Activated CD8-positive, alpha-beta memory T cell treated with anti-CD3 and anti-CD28 coated beads for 4 hours (primary cell): ENCODE measurements at places on chromosomes 7 and 10.

- no peak for DNase-seq
Observed at GRCh38 chr7:134809616-134810015, 30.2 kb downstream of the CALD1 start.

- no peak for DNase-seq
Observed at GRCh38 chr7:88344956-88345832, 38.5 kb upstream of the STEAP4 start.

GRCh38 chr7:139294241-139294640 lies 46.9 kb upstream of the FMC1 start:
- DNase-seq, result no peak

DNA sequence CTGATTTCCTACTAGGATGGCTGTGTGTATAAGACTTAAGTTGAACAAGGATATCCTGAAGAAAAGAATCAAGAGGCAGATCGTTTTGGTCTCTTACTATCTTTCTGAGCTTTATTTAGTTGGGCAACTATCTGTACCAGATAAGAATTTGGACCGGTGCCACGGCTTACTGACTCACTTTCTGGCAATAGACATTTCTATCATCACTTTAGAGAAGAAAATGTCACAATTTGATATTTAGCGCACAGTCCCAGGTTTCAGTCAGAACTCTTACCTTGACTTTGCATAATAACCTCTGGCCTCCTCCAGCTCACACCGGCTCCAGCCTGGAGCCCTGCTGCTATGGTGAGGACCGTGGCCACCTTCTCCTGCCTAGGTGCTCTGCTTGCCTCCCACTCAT lies 218.2 kb upstream of the MDFIC start:
- DNase-seq, result no peak

DNA sequence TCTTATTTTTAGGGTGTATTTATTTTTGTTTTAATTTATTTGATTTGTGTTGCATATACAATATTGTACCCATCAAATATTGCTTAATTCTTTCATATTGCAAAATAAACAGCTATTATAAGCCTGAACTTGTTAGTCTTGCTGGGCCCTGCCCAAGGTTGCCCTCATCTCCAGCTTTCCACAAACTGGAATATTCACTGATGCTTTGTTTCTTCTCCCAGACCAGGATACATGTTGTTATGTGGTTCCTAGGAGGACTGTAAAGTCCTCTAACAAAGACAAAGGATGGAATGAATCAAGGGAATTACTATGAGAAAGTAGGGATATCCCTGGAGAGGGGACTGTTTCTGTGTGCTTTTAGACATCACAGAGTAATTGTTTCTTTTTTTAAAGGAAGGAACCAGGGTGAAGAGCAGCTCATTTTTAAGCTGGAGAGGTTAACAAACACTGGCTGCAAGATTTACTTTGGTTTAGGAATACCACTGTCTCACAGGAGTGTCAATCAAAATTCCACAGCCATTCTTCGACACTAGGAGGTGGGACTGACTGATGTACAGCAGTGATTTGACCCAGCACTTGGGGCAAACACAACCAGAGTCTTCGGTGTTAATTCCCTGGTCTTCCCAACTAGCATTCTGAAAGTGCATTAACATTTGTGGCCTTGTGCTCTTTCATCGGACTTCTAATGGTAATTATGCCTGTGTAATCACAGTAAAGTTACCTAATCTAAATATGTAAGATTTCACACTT lies 14.8 kb upstream of the CD36 start:
- DNase-seq, result no peak

DNA sequence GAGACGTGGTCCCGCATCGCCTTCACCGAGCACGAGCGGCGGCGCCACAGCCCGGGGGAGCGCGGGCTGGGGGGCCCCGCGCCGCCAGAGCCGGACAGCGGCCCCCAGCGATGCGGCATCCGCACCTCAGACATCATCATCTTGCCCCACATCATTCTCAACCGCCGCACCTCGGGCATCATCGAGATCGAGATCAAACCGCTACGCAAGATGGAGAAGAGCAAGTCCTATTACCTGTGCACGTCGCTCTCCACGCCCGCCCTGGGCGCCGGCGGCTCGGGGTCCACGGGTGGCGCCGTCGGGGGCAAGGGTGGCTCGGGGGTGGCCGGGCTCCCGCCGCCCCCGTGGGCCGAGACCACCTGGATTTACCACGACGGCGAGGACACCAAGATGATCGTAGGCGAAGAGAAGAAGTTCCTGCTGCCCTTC lies 737 bp downstream of the CNNM2 start:
- no peak for DNase-seq

GRCh38 chr7:153413540-153414287 lies 638.5 kb upstream of the DPP6 start:
- no peak for DNase-seq

GRCh38 chr7:157299613-157300368 lies 37.0 kb upstream of the DNAJB6 start:
- no peak for DNase-seq

DNA sequence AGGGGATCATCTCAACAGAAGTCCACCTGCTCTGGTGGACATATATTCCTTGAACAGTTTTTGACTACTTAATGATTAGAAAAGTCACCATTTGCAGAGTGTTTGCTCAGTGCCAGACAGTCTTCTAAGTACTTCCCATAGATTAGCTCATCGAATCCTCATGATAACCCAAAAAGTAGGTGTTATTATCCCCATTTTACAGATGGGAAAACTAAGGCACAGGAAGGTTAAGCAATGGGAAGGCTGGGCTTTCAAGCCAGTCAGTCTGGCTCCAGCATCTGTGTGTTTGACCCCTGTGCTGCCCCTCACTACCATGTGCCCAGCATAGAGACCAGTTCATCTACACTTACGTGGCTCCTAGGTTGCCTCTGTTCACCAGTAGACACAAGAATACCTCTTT lies 15.9 kb downstream of the CDHR3 start:
- no peak for DNase-seq

DNA sequence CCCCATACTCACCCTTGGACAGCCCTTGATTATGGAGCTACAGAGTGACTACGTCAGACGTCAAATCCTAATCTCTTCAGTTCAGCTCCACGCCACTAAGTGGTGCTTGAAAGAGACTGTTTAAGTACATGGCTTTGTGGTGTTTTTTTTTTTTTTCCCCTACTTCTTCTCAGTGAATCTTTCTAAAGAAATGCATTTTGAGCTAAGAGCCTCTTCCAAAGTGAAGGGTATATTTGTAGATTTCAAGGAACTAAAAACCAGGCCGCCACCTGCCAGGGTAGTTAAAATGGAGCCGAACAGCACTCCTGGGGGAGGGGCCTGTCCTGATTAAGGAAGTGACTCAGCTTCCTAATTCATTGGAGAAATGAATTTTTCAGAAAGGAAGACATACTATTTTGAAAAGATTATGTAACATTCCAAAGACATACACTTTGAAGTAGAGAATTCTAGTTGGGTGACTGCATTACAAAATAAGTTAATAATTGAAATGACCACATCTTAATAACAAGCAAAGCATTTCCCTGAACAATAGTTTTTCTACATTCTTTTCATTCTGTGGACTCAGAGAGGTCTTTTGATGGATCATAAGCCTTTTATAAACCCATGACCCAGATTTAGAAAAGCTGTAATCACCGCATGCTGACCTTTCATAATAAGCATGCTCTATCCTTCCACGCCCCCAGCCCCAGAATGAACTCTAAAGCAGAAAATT lies 20.6 kb upstream of the VPS41 start:
- no peak for DNase-seq

DNA sequence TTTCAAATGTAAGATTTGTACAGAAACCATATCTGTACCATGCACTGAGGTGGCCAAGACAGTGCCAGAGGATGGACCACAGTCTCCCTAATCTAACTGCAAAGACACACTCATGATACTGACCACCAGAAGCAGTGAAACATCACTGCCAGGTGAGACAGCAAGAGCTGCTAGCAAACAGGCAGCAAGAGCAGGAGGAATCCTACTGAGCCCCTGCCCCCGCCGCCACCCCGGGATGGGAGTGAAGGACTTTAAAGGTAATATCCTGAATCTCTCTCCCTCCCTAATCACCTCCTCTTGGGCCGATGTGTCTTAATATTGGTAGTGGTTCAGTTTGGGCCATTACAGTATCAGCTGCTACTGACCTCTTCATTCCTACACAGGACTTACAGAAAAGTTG lies 144.3 kb downstream of the XPNPEP1 start:
- no peak for DNase-seq

DNA sequence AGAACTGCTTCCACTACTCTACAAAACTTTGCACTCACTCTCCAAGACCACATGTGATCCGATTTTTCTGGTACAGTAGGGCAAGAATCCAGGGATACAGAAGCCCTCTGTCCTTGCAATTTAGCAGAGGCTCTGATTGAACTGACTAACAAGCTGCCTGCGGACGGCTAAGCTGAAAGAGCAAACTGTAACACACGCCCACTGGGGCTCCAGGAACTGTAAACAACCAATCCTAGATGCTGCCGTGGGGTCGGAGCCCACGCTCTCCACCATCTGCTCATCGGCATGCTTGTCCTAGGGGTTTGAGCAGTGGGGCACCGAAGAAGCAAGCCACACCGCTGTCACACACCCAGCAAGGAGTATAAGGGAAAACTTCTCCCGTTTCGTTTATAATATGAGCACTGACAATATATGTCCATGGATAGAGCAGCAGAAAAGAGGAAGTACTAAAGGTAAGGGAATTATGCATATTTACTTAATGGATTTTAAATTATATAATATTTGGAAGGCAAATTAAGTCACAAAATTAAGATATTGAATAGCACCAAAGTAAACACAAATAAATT lies 634.4 kb upstream of the POT1 start:
- no peak for DNase-seq

GRCh38 chr10:59754951-59755350 lies 1.7 kb upstream of the MRLN start:
- no peak for DNase-seq

GRCh38 chr7:108291791-108292440 lies 161.8 kb upstream of the LAMB4 start:
- no peak for DNase-seq

DNA sequence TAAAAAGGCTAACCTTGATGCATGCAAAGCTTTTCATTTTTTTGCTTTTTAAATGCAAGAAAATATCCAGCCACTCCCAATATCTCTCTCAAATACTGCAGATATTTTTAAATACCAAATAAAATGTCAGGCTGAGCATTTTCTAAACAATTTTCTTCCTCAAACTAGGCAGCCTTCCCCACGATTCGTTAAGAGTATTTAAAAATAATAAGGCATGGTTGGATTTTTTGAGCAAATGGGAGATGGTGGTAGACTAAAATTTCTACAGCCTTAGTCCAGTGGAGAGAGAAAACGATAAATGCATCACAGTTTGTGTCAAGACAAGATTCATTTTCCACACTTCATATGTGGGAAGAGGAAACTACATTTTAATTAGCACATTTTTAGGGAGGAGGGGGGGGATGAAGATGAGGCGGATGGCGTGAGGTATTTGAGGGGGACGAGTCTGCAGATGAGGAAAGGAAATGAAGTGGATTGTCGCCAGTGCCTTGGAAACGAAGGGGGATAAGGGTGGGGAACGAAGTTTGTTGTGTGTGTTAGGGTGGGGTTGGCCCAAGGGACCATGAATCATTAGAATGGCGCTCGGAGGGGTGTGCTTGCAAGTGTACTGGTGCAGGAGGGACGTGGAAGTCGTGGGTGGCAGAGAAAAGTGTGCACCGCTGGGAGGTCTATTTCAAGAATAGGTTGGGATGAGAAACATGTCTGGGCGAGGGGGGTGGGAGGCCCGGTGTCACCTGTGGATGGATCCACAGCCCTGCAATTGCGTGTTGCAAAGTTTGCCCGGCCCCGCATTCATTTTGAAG lies 1.2 kb upstream of the ADD3 start:
- DNase-seq, result no peak

DNA sequence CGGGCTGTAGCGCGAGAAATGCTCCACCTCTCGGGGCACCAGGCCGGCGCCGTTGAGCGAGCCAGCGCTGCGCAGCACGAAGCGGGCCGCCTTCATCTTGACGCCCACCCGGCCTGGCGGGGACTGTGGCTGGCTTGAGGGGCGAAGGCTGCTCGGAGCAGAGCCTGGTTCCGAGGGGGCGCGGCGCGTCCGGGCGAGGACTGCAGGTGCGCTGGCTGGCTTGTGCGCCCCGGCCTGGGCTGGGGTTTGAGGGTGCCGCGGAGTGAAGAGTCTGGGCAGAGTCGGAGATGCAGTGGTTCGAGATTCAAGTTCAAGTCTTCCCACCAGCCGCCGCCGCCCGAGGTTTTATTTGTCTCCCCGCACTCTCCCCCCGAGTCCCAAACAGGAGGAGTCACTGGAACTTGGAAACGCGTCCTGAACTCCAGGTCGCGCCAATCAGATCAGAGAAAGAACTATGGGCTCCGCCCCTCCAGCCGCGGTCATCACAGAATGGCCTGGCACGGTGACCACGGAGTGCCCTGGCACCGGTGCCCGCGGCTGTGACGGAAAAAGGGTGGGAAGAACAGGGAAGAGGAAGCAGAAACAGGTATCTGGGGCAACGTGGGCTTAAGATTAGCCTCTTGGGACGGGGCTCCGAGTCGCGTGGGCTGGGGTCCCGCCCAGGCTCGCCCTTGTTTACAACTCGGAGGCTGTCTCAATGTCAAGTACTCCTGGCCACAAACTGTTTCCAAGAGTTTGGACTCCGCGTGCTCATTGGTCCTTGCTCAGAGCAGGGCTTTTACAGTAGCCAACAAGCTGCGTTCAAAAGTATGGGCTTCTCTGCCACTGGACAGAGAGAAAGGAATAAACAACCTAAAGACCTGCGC lies at the start of gene PDK4:
Gene PDK4, minus strand, starts transcription at position 319 of the 866 bp plus-strand sequence. Its CDS starts 223 bp downstream, at position 96.
- DNase-seq, result no peak

GRCh38 chr10:80938903-80939302 lies 401.2 kb downstream of the SH2D4B start:
- no peak for DNase-seq

GRCh38 chr7:94029976-94030375 lies 25.8 kb upstream of the BET1 start:
- DNase-seq, result no peak

GRCh38 chr7:28054531-28055160 lies 125.9 kb downstream of the JAZF1 start:
- no peak for DNase-seq

DNA sequence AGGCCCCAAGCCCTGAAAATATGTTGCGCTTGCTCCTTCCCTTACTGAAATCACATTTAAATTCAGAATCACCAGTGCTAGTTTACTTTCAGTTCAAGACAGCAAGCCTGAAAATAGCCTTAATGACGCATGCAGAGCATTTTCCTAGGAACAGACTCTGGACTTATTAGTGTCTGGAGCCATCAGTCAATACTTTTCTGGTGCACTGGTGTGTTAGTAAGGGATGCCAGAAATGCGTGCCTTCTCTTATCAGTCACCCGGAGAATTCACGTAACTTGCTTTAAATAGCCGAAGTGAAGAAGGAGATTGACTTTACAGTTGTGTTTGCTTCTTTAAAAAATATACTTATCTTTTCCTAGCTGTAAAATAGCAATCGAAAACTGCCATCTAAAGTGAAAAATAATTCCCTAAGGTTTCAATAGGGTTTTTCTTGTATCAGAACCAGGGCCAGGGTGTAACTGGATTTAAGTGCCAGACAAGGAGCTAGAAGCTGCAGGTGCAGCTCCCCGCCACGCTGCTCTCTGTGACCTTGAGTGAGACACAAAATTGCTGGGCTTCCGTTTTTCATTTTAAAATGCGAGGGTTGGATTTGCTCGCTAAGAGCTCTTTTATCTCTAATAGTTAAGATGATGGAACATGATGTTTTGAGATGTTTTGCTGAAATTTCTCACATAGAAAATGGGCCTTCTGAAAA lies 177.8 kb downstream of the NSUN6 start:
- DNase-seq, result no peak
